ENCODE measurements at places on chromosomes 13 and 19. TPM values are rescaled to one million over a fixed set of nuclear protein-coding genes. Genes with fewer than 3 reads are reported as not detected.

DNA sequence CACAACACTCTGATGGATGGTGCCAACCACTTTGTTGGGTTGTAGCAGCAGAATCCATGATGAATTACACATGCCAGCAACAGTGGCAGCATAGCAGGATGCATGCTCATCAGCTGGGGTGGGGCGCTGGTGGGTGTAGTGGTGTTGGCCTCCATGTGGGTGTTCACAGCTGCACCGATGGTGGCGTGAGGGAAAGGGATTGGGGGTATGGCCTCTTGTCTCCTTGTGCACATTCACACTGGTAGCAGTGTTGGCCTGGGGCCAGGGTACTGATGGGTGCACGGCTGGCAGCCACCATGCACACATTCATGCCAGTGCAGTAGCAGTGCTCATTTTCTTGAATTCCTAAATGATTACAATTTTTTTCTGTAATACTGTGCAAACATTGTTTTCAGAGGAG, 2748.8 kb upstream of the PCDH20 start:
- no peak for DNase-seq

DNA sequence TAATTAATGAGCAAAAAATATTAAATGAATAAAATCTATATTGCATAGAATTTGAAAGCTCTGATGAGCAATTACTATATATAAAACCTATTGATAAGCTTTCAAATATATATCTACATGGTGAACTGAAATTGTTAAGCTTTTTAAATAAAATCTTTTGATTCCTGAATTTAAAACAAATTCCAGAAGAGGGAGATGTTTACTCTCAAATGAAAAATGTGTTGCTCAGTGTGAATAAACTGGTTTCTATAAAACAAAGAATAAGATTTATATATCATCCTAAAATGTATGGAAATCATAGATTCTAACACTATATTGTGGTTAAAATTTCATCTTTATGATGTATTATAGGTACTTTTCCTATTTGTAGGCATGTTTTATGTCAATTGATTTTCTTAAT, 171.5 kb upstream of the SLITRK6 start:
- no peak for DNase-seq

DNA sequence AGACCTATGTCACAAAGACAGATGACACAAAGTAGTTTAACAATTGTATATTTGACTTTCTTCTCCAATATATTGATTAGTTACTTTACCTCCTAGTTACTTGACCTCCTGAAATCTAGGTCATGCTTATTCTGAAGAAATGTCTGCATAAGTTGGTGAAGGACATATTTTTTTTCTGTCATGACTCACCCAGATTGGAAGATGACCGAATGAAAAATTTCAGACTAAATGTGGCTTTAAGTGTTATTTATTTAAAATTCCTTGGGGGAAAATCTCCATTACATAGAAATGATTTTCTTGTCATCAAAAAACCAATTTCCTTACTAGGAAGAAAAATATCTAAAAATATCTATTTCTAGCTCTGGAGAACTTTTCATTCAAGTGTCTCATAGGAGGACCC, 217.1 kb downstream of the POSTN start:
- no peak for DNase-seq

DNA sequence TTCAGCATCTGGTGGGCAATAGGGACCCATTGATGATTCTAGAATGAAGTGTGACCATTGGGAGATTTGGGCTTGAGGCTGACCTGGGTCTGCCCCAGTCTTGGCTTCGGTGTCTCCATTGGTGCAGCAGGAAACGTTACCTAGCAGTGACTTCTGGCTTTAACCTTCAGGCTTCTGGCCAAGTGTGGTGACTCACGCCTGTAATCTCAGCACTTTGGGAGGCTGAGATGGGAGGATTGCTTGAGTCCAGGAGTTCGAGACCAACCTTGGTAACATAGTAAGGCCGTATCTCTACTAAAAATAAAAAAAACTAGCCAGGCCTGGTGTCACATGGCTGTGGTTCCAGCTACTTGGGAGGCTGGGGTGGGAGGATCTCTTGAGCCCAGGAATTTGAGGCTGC, 7.2 kb downstream of the FCHO1 start:
- DNase-seq: no peak

DNA sequence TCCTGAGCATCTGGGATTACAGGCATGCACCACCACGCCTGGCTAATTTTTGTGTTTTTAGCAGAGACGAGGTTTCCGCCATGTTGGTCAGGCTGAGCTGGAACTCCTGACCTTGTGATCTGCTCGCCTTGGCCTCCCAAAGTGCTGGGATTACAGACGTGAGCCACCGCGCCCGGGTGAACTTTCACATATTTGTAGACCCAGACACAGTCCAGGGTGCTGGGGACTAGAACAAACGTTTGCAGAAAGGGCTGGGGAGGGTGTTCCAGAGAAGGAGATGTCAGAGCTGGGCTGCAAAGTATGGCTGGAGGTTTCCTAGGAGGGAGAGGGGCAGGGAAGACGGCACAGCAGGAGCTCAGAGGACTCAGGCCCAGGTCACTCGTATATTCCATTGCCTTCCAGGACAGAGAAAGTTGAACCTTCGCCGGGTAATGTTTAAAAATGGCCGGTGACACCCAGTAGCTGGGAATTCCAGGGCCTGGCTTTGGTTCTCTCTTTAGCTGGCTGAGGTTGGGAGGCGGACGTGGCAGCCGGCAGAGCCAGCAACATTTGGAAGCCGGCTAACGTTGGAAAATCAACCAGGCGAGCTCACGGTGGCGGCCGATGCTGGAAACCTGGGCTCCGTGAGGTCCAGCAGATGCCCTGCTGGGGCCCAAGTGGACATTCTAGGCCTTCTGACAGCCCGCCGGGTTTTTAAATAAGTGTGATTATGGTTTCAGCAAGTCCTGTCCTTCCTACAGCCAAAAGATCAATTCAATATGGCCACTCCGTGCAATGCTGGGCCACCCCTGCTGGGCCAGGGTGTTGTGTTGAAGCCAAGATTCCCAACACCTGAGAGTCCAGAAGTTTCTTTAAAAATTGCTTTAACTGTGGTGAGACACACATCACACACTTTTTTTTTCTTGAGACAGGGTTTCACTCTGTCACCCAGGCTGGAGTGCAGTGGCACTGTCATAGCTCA, 41.5 kb downstream of the NFIC start:
- DNase-seq: no peak

The KRTDAP gene
- polyA plus RNA-seq: not detected

The GIPC1 gene
- 34.5 TPM for polyA plus RNA-seq

DNA sequence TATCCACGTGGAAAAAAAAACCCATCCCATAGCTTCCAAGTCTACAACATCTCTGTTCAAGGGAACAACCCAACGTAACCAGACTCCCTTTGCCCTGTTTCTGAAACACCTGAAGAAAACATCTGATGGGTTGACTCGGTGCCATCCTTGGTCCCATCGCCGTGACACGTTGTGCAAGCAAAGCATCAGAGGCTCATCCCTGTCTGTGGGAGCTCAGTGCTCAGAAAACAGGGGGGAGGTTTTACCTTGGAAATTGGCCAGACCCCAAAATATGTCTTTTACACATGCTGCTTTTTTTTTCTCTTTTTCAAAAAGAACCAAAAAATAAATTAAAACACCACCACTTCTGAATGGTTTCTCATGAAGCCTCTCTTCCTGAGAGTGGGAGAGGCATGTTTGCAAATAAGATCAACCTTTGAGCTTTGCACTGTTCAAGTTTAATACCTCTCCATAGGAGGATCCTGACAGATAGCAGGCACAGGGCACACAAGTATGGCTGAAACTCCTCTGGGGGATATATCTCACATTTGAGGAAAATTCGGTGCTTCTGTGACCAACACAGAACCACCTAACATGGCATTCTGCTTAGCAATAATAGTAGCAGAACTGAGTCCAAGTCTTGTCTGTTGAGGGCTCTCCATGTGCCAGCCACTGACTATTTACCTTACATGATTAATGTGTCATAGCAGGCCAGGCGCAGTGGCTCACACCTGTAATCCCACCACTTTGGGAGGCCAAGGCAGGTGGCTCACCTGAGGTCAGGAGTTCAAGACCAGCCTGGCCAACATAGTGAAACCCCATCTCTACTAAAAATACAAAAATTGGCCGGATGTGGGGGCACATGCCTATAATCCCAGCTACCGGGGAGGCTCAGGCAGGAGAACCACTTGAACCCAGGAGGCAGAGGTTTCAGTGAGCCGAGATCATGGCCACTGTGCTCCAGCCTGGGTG, 7.0 kb upstream of the PVR start:
- DNase-seq: no peak

The SHISA7 gene
- not detected for polyA plus RNA-seq

GRCh38 chr13:109897988-109898624, 111.7 kb upstream of the IRS2 start:
- no peak for DNase-seq

The ZNF790 gene
- polyA plus RNA-seq: 3.1 TPM

DNA sequence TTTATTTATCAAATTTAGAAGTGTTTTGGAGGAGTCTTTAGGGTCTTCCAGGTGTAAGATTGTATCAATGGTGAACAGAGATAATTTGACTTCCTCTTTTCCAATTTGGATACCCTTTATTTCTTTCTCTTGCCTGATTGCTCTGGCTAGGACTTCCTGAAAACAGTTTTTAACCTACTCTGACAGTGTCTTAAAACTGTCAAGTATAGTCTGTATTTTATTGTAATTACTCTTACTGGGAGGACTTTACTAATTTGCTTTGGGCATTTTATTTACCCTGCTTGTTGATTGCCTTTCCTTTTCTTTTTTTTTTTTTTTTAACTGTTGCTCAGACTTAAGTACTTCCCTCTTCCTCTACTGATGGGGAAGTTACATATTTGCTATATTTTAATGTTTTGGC, 81.3 kb downstream of the URI1 start:
- no peak for DNase-seq

The SARS2 gene
- 16.4 TPM for polyA plus RNA-seq

GRCh38 chr13:45336025-45336800, 4.8 kb downstream of the TPT1 start:
- no peak for DNase-seq

All from liver (tissue), 10 donors.